Naive thymus-derived CD4-positive, alpha-beta T cell (primary cell): ENCODE measurements at places on chromosomes 2 and 18. TPM values are rescaled to one million over a fixed set of nuclear protein-coding genes. Genes with fewer than 3 reads are reported as not detected.

DNA sequence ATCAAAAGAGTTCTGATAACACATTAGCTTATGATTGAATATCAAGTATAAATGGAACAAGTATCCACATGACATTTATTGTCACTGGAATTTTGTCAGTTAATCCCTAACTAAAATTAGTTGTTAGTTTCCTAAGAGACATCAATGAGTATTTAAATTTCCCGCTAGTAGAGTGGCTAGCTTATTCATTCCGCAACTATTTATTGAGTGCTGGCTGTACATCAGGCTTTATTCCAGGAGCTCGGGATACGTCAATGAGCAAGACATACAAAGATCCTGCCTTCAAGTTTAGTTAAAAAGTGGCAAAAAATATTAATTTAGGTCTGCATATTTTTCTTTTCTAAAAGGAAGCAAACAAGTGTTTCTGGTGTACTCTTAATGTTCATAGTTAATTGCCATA, 59.3 kb downstream of the PRKRA start:
- DNase-seq = no peak

TRIB2 gene
- polyA plus RNA-seq = 41.3 TPM

DNA sequence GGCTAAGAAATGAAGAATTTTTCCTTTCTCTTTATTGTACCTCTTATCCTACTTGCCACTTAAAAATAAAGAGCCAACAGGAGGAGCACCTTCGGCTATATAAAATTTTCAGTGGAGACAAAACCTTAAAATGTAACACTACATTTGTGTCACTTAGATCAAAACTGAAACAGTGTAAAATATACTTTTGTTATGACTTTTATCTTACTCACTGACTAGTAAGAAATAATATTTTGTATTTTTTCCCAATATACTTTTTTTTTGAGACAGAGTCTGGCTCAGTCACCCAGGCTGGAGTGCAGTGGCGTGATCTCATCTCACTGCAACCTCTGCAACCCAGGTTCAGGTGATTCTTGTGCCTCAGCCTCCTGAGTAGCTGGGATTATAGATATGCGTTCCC, 28.3 kb downstream of the KCNJ13 start:
- no peak for DNase-seq

GRCh38 chr2:175947073-175947472, 55.0 kb downstream of the LNPK start:
- no peak for DNase-seq

- DNase-seq = no peak
These were observed 181.9 kb downstream of the MREG start for GRCh38 chr2:215831296-215831913.

DNA sequence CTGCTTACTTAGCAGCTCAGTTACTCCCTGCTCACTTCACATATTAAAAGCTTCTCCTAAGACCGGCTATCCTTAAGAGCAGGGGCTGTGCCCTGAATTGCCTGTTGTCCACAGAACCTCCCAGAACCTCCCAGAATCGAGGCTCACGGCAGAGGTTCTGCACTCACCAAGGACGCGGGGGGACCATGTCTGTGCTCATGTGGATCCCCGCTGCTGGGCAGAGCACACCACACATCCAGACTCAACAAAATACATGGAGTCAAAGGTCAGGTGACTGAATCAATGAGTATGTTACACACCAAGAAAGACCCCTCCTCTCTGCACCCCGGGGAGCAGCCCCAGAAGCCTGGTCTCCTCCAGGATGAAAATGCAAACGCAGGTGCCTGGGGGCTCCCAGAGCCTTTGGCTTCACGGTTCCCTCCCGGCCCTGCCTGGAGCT, 149.0 kb downstream of the MBP start:
- no peak for DNase-seq

DNA sequence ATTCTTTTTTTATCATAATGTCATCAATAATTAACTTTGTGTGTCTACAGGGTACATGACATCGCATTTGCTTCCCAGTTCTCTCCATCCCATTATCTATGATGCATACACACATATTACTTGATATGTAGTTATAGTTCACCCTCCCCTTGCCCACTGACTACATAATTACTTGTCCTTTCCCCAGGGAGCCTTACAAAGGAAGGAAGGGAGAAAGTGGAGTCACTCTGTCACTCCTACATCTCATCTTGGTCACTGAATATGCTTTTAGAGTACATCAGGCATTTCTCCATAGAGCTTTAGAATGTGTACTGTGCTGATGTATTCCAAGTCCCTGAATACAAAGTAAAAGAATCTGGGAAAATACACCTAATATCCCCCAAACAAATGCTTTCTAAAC, 6.0 kb upstream of the DTNA start:
- no peak for DNase-seq
